ENCODE measurements at places on chromosomes 11 and 22.

DNA sequence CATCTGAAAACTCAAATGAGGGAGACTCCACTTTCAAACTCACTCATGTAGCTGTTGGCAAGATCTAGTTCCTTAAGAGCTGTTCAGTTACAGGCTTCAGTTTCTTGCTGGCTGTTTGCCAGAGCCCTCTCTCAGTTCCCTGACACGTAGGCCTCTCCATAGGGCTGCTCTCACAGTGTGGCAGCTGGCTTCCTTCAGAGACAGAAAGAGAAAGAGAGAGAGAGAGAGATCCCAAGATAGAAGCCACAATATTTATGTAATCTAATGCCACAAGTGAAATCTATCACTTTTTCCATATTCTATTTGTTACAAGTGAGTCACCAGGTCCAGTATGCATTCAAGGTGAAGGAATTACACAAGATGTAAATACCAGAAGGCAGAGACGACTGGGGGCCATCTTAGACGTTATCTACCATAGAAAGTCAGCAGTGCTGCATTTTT, 168.8 kb downstream of the RCN1 start:
- no peak for DNase-seq

- DNase-seq: no peak
These were observed 21.2 kb downstream of the UPB1 start for GRCh38 chr22:24516301-24516737.

GRCh38 chr11:15976433-15977045, 379.8 kb downstream of the SOX6 start:
- DNase-seq: no peak

DNA sequence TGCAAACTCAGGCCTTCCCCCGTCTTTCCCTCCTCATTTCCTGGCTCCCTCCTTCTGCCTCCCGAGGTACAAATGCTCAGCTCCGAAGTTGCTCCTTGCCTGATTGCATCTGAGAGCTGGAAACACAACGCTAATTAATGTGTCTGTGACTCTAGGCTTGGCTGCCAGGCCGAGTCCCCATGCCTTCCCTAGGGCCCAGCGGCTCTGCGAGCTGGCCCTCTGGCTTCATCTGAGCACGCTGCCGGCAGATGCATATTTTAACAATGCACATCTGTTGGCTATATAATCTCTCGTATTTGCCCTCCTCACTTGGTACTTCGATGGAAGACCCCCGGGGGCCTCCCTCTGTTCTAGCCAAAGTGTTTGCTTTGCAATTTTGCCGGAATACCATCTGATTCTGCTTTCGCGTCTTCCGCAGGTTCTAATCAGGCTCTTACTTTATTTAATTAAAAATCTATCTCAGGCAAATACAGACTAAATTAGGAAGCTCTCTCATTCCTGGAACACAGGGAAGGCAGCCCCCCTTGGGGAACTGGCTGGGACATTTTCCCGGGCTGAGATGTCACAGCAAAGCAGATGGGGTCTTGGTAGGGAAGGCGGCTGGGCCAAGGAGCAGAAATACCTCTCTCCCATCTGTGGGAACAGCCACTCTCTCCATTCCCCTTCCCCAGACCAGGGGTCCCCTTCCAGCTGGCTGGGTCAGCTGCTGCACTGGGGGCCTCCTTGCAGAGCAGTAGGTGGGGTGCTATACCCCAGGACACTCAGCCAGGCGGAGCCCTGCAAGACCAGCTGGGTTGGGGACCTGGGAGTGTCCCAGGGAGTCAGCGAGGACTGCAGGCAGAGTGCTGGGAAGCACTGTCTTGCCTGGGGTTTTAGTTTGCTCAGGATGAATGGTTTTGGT, 162.8 kb downstream of the ST3GAL4 start:
- DNase-seq: peak; percentile 31

DNA sequence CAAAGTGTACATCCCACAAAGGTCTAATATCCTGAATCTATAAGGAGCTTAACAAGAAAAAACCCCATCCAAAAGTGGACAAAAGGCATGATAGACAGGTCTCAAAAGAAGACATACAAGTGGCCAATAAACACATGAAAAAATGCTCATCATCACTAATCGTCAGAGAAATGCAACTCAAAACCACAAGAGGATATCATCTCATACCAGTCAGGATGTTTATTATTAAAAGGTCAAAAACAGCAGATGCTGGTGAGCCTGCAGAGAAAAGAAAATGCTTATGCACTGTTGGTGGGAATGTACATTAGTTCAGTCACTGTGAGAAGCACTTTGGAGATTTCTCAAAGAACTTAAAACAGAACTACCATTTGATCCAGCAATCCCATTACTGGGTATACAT, 12.7 kb downstream of the LGALS12 start:
- DNase-seq: no peak

GRCh38 chr22:19085233-19085718, 36.9 kb downstream of the DGCR2 start:
- no peak for DNase-seq

DNA sequence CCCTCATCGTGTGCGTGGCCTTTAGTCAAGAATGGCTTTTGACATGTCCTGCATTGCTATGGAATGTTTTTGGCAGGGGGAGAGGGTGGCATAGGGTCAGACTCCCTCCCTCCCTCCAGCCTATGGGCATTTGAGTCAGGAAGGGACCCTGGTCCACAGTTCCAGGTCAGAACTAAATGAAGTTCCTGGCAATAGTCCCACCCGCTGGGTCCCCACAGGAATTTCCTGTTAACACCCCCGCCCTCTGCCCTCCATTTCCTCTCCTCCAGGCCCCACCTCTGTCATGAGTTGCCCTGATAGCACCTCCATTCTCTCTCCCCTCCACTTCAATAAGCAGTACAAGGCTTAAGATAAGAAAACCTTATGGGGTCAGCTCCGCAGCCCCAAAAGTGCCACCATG, 40.8 kb upstream of the LMO2 start:
- DNase-seq: no peak

GRCh38 chr22:38554281-38554680, 15.7 kb downstream of the DMC1 start:
- DNase-seq: no peak

GRCh38 chr22:38944653-38945052, 12.8 kb upstream of the APOBEC3A start:
- no peak for DNase-seq

DNA sequence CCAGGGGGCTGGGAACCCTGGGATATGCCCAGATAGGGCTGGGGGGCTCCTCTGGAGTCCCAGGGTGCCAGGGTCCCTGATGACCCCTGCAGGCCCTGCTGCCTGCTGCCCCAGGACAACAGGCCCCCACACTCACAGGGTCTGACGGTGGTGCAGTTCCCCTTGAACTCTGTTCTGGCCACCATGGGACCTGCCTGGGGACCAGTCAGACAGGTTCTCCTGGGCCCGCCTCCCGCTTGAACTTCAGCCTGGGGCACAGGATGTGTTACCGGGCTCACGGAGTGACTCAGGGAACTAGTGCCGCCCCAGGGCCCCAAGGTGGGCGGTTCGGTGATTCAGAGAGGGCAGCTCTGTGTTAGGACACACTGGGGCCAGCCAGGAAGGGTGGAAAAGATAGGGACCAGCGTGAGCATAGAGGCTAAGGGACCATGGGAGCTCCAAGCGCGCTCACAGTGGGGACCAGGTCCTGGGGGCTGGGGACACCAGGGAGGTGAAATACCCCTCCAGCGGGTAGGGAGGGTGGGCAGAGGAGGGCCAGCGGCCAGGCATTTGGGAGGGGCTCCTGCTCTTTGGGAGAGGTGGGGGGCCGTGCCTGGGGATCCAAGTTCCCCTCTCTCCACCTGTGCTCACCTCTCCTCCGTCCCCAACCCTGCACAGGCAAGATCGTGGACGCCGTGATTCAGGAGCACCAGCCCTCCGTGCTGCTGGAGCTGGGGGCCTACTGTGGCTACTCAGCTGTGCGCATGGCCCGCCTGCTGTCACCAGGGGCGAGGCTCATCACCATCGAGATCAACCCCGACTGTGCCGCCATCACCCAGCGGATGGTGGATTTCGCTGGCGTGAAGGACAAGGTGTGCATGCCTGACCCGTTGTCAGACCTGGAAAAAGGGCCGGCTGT, 21.5 kb upstream of the TXNRD2 start:
- no peak for DNase-seq

- no peak for DNase-seq
These were observed 189.0 kb upstream of the MPPED2 start for GRCh38 chr11:30775233-30775522.

GRCh38 chr22:22465782-22466181, 42.8 kb downstream of the ZNF280B start:
- no peak for DNase-seq

DNA sequence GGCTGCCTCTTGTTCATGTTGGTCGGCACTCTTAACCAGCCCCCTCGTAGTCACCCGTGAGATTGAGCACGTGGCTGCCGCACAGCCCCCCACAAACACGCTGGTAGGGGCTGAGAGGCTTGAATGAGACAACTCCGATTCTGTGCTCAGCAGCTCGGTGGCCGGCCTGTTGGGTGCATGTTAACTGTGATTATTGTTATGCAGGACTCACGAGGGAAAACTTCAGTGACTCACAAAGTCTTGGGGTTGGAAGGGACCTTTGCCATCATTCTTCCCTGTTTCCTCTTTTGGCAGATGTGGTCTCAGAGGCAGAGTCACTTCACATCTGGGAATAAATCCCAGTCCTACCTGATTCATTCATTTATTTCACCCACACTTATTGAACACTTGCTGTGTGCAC, 75.2 kb downstream of the ADAMTS15 start:
- DNase-seq: no peak

DNA sequence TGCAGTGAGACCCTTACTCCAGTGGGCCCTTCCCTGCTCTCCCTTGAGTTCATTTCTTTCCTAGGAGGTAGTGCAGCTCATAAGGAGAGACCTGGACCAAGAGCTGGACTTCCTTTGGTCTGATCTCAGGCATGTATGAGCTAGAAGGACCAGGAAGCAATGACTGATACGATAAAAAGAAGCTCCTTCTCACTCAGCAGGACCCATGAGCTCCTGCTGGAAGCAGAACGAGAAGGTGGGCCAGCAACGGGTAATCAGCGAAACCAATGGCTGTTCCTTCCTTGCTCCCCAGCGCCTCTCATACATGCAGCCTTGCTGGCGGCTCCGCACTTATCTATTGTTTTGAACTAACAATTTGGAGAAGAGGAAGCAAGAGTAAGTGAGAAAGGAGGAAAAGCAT, 56.8 kb downstream of the RPUSD4 start:
- no peak for DNase-seq

DNA sequence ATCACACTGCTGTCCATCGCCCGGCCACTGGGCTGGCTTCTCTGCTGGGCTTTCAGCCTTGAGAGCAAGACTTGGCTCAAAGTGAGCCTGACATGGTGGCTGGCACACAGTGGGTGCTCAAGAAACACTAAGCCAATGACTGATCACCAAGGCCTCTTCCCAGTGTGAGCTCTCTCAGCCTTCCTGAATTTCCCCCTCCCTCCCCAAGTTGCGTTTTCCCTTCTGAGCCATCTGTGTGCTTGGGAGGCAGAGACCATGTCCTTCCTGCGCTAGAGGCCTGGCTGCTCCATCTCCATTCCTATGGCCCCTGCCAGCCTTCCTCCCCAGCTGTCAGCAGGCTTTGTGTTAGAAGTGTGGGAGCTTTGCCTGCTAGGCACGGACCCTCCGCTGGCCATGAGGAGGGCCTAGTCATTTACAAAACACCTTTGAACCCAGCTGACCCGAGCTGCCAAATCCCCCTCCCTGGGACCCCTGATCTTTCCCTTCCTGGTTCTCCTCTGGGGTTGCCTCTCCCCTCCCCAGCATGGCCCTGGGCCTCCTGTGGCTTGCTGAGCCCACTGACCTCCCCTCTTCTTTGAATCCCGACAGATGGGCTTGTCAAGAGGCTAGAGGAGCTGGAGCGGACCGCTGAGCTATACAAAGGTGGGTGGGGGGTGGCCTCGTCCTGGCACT, 13.2 kb downstream of the PICK1 start:
- DNase-seq: no peak

GRCh38 chr22:16974298-16975084, 33.5 kb downstream of the GAB4 start:
- no peak for DNase-seq

- DNase-seq: no peak
These were observed 61.8 kb downstream of the FAM83F start for GRCh38 chr22:40056559-40056958.

GRCh38 chr11:114924042-114924441, 245.7 kb downstream of the NXPE2 start:
- DNase-seq: no peak

- no peak for DNase-seq
These were observed 1024.0 kb upstream of the CNTN5 start for GRCh38 chr11:97996762-97997161.

GRCh38 chr22:44878483-44879300, 126.3 kb downstream of the ARHGAP8 start:
- DNase-seq: no peak

GRCh38 chr11:57260937-57261783, 24.1 kb upstream of the APLNR start:
- no peak for DNase-seq

DNA sequence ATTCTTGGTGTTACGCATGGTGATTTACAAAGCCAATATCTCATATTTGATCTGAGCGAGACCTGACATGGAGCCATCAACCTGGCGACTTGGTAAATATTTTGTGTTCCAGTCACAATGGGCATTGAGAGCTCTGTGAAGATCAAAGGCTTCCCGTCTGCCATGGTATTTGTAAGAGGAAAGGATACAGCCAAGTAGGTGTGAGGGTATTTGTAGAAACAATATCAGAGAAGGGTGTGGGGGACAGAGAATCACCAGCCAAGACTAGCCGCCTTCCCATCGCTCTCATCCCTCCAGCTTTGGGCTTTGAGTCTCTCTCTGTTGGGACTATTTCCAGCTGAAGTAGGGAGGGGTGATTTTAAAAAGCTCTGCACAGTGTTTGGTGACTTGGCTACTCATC, 173.4 kb upstream of the BDNF start:
- no peak for DNase-seq

DNA sequence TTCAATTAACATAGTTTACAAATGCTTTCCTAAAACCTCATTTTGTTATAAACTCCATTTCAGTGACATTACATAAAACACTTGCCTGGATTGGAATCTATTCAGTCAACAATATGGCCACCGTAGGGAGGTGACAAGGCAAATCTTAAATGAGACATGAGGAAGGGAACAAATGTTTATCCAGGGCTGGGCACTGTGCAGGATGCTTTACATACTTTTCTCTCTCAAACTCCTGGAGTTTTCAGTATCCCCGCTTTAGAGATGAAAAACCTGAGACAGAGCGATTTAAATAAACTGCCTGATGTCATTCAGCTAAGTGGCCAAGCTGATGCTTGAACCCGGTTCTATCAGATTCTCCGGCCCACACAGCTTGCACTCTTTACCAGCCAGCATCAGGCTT, 259.9 kb downstream of the CADM1 start:
- DNase-seq: no peak

DNA sequence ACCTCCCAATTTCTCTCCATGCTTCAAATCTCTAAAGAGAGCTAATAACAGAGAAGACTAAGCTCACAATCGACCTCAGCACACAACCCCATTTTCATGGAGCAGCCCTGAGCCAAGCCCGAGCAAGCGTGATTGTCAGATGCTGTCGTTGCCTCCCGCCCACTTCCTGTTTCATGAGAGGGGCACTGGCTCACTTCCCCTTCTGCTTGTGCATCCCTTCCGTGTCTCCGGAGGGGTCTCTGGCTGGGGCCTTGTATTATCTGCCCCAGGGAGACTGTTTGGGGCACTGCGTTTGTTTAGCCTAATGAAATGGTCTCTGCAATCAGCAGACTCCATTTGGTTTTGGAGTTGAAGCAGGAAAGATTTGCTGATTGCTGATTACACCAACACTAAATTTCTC, 181.3 kb upstream of the SEZ6L start:
- no peak for DNase-seq

GRCh38 chr22:25627271-25627852, 62.9 kb downstream of the GRK3 start:
- DNase-seq: no peak
